ENCODE measurements at places on chromosomes 11 and 22.

DNA sequence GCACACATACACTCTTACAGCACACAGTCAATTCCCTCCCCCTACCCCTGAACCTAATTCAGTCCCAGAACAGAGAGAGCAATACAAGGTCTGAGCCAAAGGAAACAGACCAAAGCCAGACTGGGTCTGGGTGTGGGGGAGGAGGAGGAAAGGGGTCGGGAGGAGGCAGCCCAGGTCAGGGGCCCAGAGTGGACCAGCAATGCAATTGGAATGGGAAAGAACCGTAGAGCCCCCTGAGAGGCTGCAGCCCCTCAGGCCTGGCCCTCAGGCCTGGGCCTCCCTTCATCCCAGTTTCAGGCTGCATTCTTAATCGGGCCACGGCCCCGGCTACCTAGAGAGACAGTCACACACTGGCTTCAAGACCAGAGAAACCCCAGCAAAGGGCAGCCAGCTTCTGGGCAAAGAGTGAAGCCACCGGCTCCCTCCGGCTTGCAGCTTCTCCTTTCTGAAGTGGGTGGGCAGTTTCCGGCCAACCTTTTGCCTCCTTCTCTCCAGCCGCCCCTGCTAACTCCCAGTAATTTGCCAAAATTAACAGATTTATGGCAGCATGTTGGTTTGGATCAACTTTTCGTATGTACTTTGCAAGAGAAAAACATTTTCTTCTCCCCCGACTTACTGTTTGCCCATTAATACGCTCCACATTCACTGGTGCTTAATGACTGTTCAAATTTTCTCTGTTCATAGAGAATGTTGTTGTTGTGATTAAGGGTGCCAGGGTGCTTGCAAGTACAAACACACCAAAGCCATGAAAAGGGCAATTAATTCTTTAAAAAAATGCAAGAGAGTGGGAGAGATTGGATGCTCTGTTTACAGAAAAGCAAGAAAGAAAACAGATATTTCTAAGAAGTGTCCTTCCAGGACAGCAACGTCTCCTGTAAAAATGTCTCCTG lies 488.3 kb downstream of the MN1 start:
- no peak for DNase-seq

GRCh38 chr22:40855979-40856512 lies 393 bp downstream of the ST13 start:
- no peak for DNase-seq

GRCh38 chr11:6099577-6099976 lies 7.9 kb upstream of the OR56B4 start:
- DNase-seq = no peak

DNA sequence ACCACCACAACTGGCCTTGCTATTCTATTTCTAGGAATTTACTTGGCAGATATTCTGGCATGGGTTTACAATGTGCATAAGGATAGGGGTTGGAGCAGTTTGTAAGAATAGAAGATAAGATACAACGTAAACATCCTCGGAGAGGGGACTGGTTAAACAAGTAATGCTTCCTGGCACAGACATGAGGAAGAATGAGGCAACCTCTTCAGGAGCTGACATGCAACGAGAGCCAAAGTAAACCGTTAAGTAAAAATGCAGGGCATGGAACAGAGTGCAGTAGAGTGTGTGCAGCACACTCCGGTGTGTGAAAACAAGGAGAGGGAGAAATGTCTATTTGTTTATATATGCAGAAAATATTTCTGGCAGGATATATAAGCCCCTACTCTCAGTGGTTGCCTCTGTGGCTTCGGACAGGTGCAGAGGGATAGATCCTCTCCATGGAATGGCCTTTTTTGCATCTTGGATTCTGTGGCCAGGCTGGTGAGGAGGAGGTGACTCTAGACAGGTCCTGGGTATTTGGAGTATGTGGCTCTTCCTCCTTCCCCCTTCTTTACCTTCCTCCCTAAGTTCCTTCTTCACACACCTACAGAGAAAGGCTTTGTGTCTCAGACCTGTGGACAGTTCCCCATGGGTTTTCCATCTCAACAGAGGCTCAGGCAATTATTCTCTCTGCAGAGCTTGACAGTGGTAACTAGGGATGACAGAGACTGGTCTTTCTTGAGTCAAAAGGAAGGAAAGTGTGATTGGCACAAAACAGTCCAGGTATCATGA lies 2.5 kb downstream of the RAB36 start:
- DNase-seq = no peak

- no peak for DNase-seq
Observed at GRCh38 chr11:3984896-3985295, 109.7 kb upstream of the RRM1 start.

All from DMS 273 treated with DMSO at 0.1 percent for 48 hours (cell line).